Occipital lobe (tissue), 3 donors: ENCODE measurements at places on chromosomes 7 and 10.

GRCh38 chr10:7986851-7987250 is 67.6 kb upstream of the GATA3 start:
- DNase-seq = no peak

DNA sequence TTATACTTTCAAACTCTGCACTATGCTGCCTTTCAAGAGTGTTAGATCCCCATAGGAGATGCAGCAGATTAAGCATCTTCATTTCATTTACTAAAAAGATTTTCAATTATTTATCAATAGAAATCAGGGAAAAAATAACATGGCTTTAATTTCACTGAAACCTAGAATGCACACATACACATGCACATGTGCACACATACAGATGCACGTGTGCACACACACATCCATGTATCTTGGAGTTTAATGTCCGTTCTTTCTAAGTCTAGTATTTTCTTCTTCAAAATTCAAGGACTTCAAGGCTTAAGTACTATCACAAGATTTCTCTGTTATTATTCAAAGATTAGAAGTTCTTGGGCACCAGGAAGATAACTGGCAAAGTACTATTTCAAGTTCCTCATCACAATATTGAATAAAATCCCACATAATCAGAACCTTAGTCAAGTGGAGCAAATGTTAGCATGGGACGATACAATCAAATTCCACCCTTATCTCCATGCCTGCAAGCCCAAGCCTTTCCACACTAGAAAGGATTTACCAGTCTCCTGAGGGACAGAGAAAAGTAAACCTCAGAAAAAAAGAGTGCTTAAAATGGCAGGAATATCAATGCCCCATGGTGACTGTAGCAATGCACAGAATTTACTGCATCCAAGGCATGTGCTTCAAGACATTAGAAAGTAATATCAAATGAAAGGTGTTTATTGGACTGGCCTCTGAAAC is 494.4 kb downstream of the XPNPEP1 start:
- no peak for DNase-seq

DNA sequence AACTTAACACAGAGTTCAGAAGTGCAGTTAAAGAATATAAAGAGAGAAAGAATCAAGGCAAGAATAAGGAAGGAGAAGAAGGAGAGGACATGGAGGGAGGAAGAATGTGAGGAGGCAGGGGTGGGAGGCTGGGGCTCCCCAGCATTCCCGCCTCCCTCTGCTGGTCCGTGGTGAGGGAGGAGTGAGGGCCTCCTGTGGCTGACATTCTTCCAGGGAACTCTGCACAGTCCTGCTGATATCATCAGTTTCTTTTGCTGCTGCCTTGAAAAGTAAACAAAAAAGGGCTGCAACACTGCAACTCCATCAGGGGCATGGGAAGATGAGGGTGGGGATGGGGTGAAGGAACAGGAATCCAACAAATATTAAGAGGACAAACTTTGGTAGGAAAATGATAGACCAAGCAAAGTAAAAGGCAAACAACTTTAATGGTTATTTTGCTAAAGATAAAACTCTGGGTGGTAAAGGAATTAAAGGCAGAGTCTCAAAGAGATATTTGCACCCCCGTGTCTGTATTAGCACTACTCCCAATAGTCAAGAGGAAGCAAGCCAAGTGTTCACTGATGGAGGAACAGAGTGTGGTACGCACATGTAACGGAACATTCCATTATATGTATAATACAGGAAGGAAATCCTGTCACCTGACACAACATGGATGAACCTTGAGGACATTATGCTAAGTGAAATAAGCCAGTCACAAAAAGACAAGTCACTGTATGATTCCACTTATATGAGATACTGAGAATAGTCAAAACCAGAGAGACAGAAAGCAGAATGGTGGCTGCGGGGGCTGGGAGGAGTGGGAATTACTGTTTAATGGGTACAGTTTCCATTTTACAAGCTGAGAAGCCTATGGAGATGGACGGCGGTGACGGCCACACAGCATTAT is 8.0 kb upstream of the SPOCK2 start:
- DNase-seq = no peak

GRCh38 chr10:125155101-125155500 is 5.3 kb downstream of the CTBP2 start:
- DNase-seq = no peak

GRCh38 chr7:157715938-157716280 is 379.1 kb downstream of the DNAJB6 start:
- DNase-seq = no peak

- DNase-seq = no peak
Measured at GRCh38 chr10:64174666-64175255, 653.6 kb downstream of the REEP3 start.

DNA sequence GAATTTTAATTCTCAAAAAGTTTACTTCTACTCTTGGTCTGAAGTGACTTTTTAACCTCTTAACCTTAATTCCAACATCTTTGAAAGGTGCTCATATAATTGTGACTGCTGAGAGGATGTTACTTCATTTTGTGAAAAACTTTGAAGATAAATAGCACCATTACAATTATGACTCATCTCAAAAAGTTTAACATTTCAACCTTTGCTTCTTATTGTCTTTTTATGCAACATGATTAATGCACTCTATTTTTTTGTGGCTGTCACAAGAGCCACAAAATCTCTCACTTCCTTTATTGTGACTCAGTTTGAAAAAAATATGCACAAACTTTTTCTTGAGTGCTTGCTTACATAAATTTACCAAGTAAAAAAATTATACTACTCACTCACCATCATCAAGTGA is 383.1 kb downstream of the LRRTM3 start:
- no peak for DNase-seq

- DNase-seq = no peak
Measured at GRCh38 chr10:49624629-49625028, 10.8 kb downstream of the CHAT start.

DNA sequence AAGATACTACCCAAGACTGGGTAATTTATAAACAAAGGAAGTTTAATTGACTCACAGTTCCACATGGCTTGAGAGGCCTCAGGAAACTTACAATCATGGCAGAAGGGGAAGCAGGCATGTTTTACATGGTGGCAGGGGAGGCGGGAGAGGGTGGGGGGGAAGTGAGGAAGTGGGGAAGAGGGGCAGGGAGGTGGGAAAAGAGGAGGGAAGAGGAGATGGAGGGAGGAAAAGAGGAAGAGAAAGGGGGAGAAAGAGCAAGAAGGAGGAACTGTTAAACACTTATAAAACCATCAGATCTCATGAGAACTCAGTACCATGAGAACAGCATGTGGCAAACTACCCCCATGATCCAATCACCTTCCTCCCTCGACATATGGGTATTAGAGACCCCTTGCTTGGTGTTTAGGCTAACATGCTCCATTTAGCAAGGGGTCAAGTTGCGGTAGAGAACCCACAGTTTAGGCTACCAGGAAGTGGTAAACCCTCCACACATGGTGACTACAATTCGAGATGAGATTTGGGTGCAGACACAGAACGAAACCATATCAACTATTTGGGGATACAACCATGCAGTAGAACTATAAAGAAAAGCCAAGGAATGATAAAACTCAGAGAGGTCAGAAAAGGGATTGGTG is 3.5 kb upstream of the LMBR1 start:
- no peak for DNase-seq

DNA sequence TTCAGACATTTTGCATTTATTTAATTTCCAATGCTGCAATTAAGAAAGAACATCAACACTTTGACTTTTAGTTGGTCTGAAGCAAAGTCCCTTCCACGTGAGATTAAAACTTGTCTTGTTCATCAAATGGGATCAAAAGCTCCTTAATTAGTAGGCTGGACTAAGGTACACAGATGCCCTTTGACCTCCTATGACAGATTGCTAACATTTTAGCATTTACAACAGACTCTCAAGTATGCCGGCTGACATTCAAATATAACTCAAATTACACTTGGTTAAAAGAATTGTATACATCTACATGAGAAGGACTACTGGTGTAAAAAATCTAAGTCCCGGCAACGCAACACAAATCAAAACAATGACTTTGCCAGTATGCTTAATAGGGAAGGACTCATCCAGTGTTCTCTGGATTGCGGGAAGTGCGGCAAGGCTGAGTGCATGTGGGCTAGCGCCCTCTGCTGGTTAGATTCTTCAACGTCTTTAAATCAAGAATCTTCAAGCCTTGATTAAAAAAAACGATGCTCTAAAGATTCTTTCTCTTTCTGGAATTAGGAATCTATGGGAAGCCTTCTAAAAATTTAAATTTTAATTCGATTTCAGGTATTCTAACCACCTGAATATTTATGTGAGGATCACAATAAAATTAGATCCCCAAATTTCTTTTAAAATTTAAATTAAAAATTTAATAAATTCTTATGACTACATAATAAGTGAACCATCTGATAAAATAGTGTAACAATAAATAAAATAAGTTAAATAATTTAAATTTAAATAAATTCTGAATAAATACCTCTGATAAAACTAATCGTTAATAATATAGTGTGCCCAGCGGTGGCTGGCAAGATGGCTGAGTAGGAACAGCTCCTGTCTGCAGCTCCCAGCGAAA is 444.7 kb downstream of the DGKB start:
- peak; percentile 31 for DNase-seq
